Brain (organoid and tissue), 16 donors: ENCODE measurements at places on chromosomes 12 and 14. TPM values are rescaled to one million over a fixed set of nuclear protein-coding genes. Genes with fewer than 3 reads are reported as not detected.

The P2RX7 gene
- 4.8 TPM for polyA plus RNA-seq

The TCL1B gene
- not detected for polyA plus RNA-seq

The ZNF268 gene
- 3.1 TPM for polyA plus RNA-seq

The SRSF9 gene
- 182 TPM for polyA plus RNA-seq

The HOTAIR gene
- not detected for polyA plus RNA-seq

- DNase-seq = no peak
These were observed 6.0 kb downstream of the STYX start for GRCh38 chr14:52735921-52736489.

GRCh38 chr14:105078294-105078693 lies 13.1 kb upstream of the GPR132 start:
- DNase-seq = no peak

DNA sequence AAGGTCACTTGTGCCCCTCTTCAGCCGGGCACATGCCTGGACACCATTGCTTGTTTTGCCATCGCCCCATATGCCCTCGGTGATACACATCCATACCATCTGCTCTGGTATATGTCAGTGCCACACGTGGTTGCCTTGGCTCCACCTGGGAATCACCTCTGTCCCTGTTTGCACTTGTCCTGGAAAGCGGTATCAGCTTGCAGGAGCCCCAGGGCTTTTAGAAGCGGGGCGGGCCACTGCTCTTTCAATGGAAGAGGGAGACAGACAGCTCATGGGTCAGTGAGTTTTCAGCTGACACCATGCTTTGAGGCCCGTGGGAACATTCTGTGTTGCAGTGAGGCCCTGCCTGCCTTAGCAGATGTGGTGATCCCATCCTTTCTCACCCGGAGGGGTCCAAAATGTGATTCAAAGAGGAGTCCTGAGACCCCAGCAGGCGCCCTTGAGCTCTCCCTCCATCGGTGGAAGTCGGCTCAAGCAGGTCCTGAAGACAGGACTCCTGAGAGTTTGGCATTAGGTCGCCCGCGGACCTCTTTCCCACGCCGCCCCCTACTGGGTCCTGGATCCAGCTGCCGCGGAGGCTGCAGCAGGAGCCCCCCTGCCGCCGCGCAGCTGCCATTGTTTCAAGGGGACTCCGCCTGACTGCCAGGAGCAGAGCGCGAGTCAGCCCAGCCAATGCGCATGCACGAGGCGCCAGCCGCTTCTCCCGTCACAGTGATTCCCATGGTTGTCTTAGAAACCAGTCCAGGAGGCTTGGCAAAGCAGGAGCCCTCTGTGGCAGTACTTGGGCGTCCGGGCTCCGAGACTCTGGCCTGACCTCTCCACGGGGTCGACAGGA lies 773.2 kb upstream of the ALG10B start:
- no peak for DNase-seq

DNA sequence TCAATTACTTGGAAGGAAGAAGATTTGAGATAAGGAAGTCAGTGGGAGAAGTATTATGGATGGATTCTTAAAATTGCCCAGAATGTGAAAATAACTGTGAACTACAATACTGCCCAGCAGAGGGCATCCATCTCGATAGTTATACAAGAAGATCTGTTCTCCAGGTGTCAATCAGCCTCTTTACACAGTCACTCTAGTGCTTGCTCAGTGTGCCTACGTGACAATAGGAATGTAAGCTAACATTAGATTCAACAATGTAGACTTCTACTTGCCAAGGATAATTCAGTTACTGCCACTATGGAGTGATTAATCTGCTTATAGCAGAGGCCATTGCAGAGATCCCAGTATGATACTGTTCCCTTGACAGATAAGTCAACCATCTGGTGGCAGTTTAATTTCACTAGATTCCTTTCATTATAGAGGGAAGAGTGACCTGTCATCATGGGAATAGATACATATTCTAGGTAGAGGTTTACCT lies 10.6 kb upstream of the MAP4K5 start:
- DNase-seq = peak; percentile 65

DNA sequence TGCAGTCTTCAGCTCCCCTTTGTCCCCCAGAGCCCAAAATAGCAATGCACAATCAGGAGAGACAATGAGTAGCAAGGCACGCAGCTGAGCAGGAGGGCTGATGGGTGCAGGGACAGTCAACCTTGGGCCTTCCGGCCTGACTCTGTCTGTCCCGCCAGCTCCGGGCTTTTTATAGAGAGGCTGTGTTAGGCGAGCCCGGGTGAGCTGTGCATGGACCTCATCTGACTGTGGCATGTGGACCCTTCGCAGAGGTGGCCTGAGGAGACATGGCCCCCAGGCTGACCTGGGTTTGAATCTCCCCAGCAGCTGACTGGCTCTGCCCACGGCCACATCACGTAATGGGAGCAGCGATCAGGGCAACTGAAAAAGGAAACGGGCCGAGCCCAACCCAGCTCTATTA lies 177.9 kb downstream of the TSPAN9 start:
- DNase-seq = no peak

DNA sequence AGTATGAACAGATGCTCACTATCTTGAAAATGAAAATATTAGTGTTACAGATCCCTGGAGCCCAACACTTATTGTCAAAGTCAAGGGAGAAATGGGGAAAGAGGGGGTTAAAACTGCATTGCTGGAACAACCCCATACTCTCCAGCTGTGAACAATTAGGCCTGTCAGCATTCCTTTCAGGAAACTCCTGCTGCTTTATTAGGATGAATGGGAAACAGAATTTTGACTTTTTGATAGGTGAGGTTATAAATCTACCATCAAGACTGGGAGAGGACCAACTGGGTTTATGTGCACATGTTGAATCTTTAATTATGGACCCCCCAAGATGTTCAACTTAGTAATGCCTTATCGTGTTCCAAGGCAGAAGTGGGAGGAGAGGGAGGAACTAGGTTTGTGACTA lies 85.0 kb downstream of the TMTC1 start:
- DNase-seq = no peak

DNA sequence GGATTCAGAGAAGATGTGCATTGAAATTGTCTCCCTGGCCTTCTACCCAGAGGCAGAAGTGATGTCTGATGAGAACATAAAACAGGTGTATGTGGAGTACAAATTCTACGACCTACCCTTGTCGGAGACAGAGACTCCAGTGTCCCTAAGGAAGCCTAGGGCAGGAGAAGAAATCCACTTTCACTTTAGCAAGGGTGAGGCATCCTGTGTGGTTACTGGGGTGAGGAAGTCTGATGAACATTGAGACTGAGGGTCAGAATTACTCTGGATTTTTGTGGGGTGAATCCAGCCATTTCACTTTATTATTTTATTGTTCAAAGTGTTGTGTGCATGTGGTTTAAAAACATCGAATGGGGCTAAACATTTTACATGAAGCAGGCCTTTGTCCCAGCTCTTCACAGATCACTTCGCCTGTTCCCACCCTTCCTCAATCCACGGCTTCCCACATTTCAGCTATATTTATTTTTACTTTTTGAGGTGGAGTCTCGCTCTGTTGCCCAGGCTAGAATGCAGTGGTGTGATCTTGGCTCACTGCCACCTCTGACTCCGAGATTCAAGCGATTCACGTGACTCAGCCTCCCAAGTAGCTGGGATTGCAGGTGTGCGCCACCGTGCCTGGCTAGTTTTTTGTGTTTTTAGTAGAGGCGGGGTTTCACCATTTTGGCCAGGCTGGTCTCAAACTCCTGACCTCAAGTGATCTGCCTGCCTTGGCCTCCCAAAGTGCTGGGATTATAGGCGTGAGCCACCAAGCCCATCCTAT lies 40.6 kb downstream of the SUPT16H start:
- DNase-seq = no peak

GRCh38 chr14:94000267-94000666 lies 3.2 kb downstream of the CCDC197 start:
- no peak for DNase-seq

GRCh38 chr12:15013634-15014179 lies 40.9 kb downstream of the PDE6H start:
- no peak for DNase-seq

DNA sequence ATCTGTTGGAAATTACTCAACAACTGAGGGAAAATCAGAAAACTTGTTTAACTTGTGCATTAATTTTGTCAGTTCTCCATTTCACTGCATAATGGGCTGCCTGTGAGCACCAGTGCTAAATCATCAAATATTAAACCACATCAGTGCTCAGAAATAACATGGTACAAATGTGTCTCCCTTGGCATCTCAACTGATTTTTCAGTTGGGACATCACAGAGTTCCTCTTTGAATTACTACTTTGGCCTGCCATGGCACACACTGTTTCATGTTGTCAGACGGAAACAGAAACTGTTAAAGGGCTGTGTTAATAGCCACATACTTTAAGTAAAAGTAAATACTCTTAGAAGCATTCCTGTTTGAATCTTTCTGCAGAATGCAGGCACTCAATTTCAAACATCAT lies 42.1 kb upstream of the STRN3 start:
- DNase-seq = no peak

DNA sequence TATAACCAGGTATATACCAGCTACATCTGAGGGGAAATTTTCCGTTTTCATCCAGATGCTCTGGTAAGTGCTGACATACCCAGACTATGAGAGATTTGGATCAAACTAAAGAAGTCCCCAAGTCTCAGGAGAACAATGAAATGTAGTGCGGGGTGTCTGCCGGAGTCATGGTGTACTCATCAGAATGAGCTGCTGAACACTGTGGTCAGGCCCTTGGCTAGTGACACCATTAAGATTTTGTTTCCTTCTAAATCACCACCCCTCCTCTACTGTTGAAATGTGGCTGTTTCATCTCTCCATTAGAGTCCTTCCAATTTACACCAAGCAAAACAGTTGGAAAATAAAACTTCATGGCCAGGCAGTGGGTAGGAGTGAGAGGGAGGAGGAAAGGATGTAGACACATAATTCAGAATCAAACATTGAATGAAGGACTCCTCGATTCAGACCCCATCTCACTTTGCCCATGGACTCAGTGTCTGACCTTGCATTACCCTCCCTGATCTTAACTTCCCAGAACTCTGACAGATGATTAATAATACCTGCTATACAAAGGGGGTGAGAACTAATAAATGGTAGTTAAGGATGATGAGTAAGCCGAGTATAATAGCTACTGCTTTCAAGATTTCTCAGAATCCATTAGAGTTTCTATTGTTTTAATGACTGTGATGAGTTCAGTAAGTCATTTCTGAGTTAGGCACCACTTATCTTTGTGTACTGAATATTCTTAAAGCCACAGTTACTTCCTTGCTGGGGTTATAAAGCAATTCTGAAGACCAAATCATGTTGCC lies 127.4 kb downstream of the CRADD start:
- DNase-seq = no peak

GRCh38 chr12:132396657-132397056 lies 67.3 kb upstream of the GALNT9 start:
- no peak for DNase-seq
